ENCODE measurements at places on chromosomes 16 and 17. TPM values are rescaled to one million over a fixed set of nuclear protein-coding genes. Genes with fewer than 3 reads are reported as not detected.

HIGD1B gene
- total RNA-seq, result not detected

KRTAP2-1 gene
- total RNA-seq, result not detected

ZNF423 gene
- total RNA-seq, result 1.3 TPM

AIPL1 gene
- not detected for total RNA-seq

TUBG1 gene
- 26.3 TPM for total RNA-seq

PRSS33 gene
- total RNA-seq, result not detected

C17orf107 gene
- 1.3 TPM for total RNA-seq

SLC5A11 gene
- under 0.01 TPM for total RNA-seq
